Transverse colon (tissue), 4 donors: ENCODE measurements at places on chromosomes 12 and 14. TPM values are rescaled to one million over a fixed set of nuclear protein-coding genes. Genes with fewer than 3 reads are reported as not detected.
A peak's percentile ranks its signal among the peaks of the same experiment; 100 is the strongest.

- DNase-seq, result no peak
- H3K4me1 ChIP-seq, result no peaks in the 10 kb centered on the region
- no peaks in the 10 kb centered on the region for H3K36me3 ChIP-seq
Measured at GRCh38 chr12:116980083-116980482, 69.3 kb downstream of the FBXW8 start.

GRCh38 chr12:104536841-104537240 is 80.1 kb downstream of the CHST11 start:
- no peak overlapping the region for H3K4me3 ChIP-seq
- H3K4me1 ChIP-seq, result peaks cover 7% of the 10 kb centered on the region

- H3K4me3 ChIP-seq, result no peak overlapping the region
- H3K36me3 ChIP-seq, result no peaks in the 10 kb centered on the region
- H3K27ac ChIP-seq, result no peak overlapping the region
- no peak for DNase-seq
- no peaks in the 10 kb centered on the region for H3K27me3 ChIP-seq
Measured at GRCh38 chr14:52124791-52125684, 56.2 kb upstream of the NID2 start.

The KCNC2 gene
- not detected for total RNA-seq

GRCh38 chr12:130746546-130746945 is 30.4 kb upstream of the RIMBP2 start:
- H3K36me3 ChIP-seq, result no peaks in the 10 kb centered on the region
- DNase-seq, result no peak
- no peaks in the 10 kb centered on the region for H3K4me1 ChIP-seq
- no peaks in the 10 kb centered on the region for H3K27me3 ChIP-seq

The EMP1 gene
- 837 TPM for total RNA-seq

GRCh38 chr12:20350026-20350425 is 18.3 kb upstream of the PDE3A start:
- no peak overlapping the region for H3K27ac ChIP-seq
- H3K36me3 ChIP-seq, result no peaks in the 10 kb centered on the region
- H3K4me1 ChIP-seq, result peaks cover 6% of the 10 kb centered on the region

DNA sequence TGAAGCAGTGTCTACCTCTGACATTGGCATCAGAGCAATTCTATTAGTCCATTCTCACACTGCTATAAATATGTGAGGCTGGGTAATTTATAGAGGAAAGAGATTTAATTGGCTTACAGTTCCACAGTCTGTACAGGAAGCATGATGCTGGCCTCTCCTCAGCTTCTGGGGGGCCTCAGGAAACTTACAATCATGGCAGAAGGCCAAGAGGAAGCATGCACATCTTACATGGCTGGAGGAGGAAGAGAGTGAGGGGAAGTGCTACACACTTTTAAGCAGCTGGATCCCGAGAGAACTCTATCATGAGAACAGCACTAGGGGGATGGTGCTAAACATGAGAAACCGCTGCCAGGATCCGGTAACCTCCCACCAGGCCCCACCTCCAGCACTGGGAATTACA is 25.7 kb upstream of the SEL1L start:
- no peak overlapping the region for H3K4me3 ChIP-seq
- H3K36me3 ChIP-seq, result no peaks in the 10 kb centered on the region
- no peak overlapping the region for H3K27ac ChIP-seq
- H3K27me3 ChIP-seq, result no peaks in the 10 kb centered on the region
- DNase-seq, result no peak

The TCP11L2 gene
- total RNA-seq, result 36.3 TPM

- no peaks in the 10 kb centered on the region for H3K36me3 ChIP-seq
- DNase-seq, result no peak
Measured at GRCh38 chr12:38543151-38543550, 226.6 kb downstream of the ALG10B start.

- peak overlapping the region; percentile 42 for H3K4me3 ChIP-seq
- peaks cover 51% of the 10 kb centered on the region for H3K27me3 ChIP-seq
- no peak overlapping the region for H3K27ac ChIP-seq
- H3K36me3 ChIP-seq, result no peaks in the 10 kb centered on the region
Measured at GRCh38 chr14:70254476-70254961, 65.8 kb upstream of the SLC8A3 start.

DNA sequence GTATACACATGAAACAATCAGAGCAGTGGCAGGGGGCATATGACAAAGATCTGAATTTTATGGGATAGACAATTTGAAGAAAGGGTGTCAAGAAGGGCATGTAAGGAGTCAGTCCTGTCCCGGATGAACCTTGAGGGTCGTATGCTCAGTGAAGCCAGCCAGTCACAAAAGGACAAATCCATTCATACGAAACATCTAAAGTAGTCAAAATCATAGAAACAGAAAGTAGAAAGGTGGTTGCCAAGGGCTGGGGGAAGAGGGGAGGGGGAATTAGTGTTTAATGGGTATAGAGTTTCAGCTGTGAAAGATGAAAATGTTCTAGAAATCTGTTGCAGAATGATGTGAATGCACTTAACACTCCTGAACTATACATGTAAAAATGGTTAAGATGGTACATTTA is 157.5 kb downstream of the TGFB3 start:
- H3K27ac ChIP-seq, result peak overlapping the region; percentile 78
- H3K4me1 ChIP-seq, result peaks cover 17% of the 10 kb centered on the region
- no peaks in the 10 kb centered on the region for H3K36me3 ChIP-seq
- H3K4me3 ChIP-seq, result no peak overlapping the region
- no peak for DNase-seq

DNA sequence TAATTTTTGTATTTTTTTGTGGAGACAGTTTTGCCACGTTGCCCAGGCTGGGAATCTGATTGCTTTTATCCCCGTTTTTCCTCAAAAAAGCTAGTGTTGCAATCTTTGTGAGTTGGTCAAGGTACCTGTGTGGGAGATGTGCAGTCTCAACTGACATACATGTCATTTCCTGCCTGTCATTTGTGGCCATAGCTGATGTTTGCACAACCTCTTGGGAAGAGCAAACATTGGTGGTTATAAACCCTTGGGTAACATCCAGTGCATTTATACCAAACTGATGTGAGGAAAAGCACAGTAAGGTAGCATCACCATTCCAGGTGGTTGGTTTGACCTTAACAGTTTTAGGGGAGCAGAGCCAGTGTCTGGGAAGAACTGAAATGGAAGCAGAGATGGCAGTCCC is 54.7 kb downstream of the ATG14 start:
- no peaks in the 10 kb centered on the region for H3K27me3 ChIP-seq
- H3K4me1 ChIP-seq, result peaks cover 14% of the 10 kb centered on the region

GRCh38 chr12:11460343-11461023 is 65.1 kb upstream of the PRB2 start:
- no peaks in the 10 kb centered on the region for H3K27me3 ChIP-seq
- H3K36me3 ChIP-seq, result no peaks in the 10 kb centered on the region
- no peak for DNase-seq
- no peak overlapping the region for H3K27ac ChIP-seq
- no peak overlapping the region for H3K4me3 ChIP-seq

DNA sequence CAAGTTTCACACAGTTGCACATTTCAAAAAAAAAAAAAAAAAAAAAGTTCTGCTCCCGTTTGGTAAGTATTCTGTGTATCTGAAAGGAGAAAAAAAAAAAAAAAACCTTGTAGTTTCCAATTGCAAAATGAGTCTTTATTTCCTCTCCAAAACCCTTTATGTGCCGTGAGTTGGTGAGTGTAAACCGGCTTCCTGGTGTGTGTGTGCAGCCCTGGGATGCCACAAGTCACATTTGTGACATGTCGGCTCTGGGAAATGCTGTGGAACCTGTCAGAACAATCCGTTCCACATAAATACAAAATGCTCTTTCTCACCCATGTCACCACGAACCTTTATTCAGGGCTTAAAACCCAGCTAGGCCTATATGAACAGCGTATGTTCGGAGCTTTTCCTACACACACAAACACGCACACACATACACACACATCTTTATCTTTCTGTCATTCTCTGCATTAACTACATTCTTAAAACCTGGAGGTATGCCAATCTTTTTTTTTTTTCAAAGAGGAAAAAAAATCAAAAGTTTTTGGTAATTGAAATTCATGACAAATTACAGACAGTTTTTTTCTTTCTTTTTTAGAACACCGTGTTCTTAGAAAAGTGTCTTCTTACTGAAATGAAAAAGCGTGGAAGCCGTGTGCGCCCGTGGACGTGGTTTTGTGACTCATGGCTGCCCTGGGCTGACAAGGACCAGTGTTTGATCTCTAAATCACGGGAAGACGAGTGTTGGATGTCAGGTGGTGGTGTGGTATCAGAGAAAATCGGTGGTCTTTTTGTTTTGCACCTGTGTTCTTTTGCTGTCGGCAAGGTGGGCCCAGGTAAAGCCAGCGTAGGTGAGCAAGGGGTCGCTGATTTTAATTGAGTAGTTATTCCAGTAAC is 612.0 kb downstream of the VRK1 start:
- peaks cover 75% of the 10 kb centered on the region for H3K27me3 ChIP-seq
- no peak overlapping the region for H3K4me3 ChIP-seq
- H3K27ac ChIP-seq, result no peak overlapping the region
- no peaks in the 10 kb centered on the region for H3K36me3 ChIP-seq
- no peak for DNase-seq
- H3K4me1 ChIP-seq, result peaks cover 9% of the 10 kb centered on the region

DNA sequence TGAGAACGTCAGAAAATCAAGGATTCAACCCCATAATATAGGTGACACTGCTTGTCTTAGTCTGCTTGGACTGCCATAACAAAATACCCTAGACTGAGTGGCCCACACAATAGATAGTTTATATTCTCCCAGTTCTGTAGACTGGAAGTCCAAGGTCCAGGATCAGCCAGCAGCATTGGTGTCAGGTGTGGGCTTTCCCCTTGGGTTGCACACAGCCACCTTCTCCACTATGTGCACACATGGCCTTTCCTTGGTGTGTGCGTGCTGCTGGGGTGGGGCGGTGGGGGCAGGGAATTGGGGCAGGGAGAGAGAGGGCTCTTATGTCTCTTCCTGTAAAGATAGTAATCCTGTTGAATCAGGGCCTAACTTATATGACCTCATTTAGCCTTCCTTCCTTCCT is 106.4 kb downstream of the SLC25A47 start:
- H3K27ac ChIP-seq, result no peak overlapping the region
- DNase-seq, result no peak
- H3K4me1 ChIP-seq, result no peaks in the 10 kb centered on the region

- no peaks in the 10 kb centered on the region for H3K4me1 ChIP-seq
- no peak for DNase-seq
- no peaks in the 10 kb centered on the region for H3K36me3 ChIP-seq
- no peak overlapping the region for H3K27ac ChIP-seq
Measured at GRCh38 chr14:22753586-22753985, 12.9 kb upstream of the OXA1L start.

DNA sequence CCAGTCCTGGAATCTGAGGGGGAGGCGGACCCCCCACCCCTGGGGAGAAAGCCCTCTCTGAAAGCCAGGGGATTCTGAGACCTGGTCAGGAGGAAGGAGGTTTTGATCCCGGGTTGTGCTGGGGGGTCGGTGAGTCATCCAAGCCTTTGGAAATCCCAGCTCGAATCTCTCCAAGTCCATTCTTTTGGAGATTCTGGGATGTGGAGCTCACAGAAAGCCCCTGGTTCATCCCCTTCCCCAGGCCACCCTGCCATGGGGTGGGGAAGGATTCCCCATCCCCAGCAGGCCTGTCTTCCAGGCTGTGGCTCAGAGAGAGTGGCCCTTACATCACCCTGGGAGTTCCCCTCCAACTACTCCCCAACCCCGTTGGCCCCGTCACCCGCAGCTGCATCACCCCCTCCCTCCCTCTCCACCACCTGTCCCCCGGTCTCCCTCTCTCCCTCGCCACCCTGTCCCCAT is 14.3 kb downstream of the EXOC3L4 start:
- H3K4me1 ChIP-seq, result peaks cover 12% of the 10 kb centered on the region
- H3K36me3 ChIP-seq, result no peaks in the 10 kb centered on the region
- H3K27ac ChIP-seq, result peak overlapping the region; percentile 42
- peak; percentile 66 for DNase-seq
- no peak overlapping the region for H3K4me3 ChIP-seq

The PTPRR gene
- 50.9 TPM for total RNA-seq
